ENCODE measurements at places on chromosomes 16 and 17. TPM values are rescaled to one million over a fixed set of nuclear protein-coding genes. Genes with fewer than 3 reads are reported as not detected.

Gene EPN3
- 0.12 TPM for total RNA-seq

Gene RPH3AL
- total RNA-seq: 34.2 TPM

Gene KRTAP9-9
- total RNA-seq: not detected

Gene EIF3CL
- total RNA-seq: 116 TPM

Gene CDH3
- total RNA-seq: 0.35 TPM

Gene ACD
- 36.5 TPM for total RNA-seq

Gene RTN4RL1
- 19.9 TPM for total RNA-seq

Gene RNF222
- total RNA-seq: not detected

Gene HS3ST3A1
- total RNA-seq: 0.50 TPM

Gene MMP2
- total RNA-seq: 10.7 TPM

Gene CCR7
- total RNA-seq: 0.50 TPM

Gene CSF3
- 0.94 TPM for total RNA-seq

Gene FOXN1
- total RNA-seq: 0.03 TPM

Gene NOG
- total RNA-seq: 0.87 TPM

Gene SLFN11
- total RNA-seq: 4.4 TPM

Gene CCDC40
- 8.0 TPM for total RNA-seq

Gene IRF8
- 0.34 TPM for total RNA-seq

Gene PRRT2
- 0.32 TPM for total RNA-seq

Gene NGFR
- total RNA-seq: 1.1 TPM

Gene CHST4
- 0.13 TPM for total RNA-seq

Gene TP53
- total RNA-seq: 44.1 TPM
